ENCODE measurements at places on chromosomes 11 and 22.

GRCh38 chr11:36822829-36823228 is 224.8 kb upstream of the RAG2 start:
- no peak for DNase-seq

- no peak for DNase-seq
These were observed 3.8 kb downstream of the NADSYN1 start for GRCh38 chr11:71456831-71457230.

- DNase-seq: no peak
These were observed 1.3 kb upstream of the DGKZ start for GRCh38 chr11:46345881-46346484.

- peak; percentile 50 for DNase-seq
These were observed 23.5 kb upstream of the L3MBTL2 start for GRCh38 chr22:41181349-41182241.

GRCh38 chr22:46957521-46957920 is 195.1 kb downstream of the TBC1D22A start:
- no peak for DNase-seq

DNA sequence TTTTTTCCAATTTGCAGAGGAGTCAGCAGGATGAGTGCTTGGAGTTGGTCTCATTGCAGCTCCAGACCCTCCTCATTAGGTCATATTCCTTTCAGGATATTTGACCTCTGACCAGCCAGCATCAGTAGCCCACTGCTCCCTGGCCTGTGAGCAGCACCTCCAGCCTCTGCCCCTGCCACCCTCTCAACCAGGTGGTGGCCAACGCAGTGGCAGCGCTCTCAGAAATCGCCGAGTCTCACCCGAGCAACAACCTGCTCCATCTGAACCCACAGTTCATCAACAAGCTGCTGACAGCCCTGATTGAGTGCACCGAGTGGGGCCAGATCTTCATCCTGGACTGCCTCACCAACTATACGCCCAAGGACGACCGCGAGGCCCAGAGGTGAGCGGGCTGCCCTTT is 27.0 kb downstream of the C22orf42 start:
- DNase-seq: no peak
